GM12864 (cell line): ENCODE measurements at places on chromosomes 13 and 19.

GRCh38 chr13:50611117-50611781 is 232.2 kb downstream of the DLEU7 start:
- no peak for DNase-seq

- DNase-seq, result no peak
Observed at GRCh38 chr19:28908941-28909340, 304.0 kb downstream of the UQCRFS1 start.

GRCh38 chr13:80029170-80029569 is 311.8 kb downstream of the SPRY2 start:
- no peak for DNase-seq

GRCh38 chr19:41476583-41476982 is 33.6 kb downstream of the ERICH4 start:
- DNase-seq, result no peak

GRCh38 chr19:14432791-14433553 is at the start of gene PKN1:
PKN1 (plus strand) TSS chr19:14433306; CDS start chr19:14433522, 216 bp downstream.
- no peak for DNase-seq

- no peak for DNase-seq
Observed at GRCh38 chr13:62296812-62297211, 881.2 kb upstream of the PCDH20 start.

GRCh38 chr13:102286326-102286725 is 115.5 kb downstream of the FGF14 start:
- no peak for DNase-seq

DNA sequence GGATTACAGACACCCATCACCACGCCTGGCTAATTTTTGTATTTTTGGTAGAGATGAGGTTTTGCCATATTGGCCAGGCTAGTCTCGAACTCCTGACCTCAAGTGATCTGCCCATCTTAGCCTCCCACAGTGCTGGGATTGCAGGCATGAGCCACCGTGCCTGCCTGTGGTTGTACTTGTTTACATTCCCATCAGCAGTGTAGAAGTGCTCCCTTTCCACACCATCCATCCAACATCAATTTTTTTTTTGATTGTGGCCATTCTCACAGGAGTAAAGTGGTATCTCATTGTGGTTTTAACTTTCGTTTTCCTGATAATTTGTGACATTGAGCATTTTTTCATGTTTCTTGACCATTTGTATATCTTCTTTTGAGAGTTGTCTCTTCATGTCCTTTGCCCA is 1019.4 kb upstream of the SLC10A2 start:
- DNase-seq, result no peak

DNA sequence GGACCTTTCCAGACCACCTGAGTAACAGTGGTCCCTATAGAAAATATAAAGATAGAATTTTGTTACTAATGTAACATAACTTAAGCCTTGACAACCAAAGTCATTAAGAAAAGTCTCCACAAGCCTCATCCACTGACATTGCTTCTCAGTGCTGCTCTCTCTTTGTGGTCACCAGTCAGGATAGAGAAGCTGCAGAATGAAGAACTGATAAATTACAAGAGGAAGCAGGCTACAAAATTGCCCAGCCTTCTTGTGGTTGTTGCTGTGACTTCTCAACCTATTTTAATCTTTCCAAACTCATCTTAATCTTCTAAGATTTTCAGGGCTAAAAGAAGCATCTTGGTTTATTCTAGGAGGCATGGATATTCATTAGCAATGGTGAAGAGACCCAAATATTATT is 343.8 kb downstream of the MZT1 start:
- no peak for DNase-seq
